CD4-positive, alpha-beta T cell treated with Interleukin-21 for 1 hour (primary cell): ENCODE measurements at places on chromosomes 11 and 22.

DNA sequence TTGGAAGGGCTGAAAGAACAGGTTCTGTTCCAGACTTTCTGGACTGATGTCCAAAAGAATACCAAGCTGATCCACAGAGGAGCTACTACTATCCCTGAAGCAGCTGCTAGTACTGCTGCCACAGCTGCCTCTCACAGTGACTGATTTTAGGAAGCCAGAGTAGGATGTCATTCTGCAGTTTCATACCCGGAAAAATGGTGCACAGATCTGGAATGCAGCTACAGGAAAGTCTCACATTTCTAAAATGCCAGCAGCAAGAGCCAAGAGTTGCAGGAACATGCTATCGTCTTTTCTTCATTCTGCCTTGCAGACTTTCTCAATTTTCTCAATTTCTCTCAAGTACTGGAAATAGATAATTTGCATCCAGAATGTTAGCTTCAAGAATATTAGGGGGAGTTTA lies 19.4 kb upstream of the CCDC179 start:
- DNase-seq = no peak

- DNase-seq = peak; percentile 43
Observed at GRCh38 chr11:57458410-57459163, 1.7 kb upstream of the RTN4RL2 start.

- DNase-seq = no peak
Observed at GRCh38 chr11:96486890-96487611, 97.2 kb downstream of the JRKL start.

- peak; percentile 46 for DNase-seq
Observed at GRCh38 chr22:29268511-29269229, 602 bp downstream of the EWSR1 start.
